ENCODE measurements at places on chromosomes 5 and 9.

DNA sequence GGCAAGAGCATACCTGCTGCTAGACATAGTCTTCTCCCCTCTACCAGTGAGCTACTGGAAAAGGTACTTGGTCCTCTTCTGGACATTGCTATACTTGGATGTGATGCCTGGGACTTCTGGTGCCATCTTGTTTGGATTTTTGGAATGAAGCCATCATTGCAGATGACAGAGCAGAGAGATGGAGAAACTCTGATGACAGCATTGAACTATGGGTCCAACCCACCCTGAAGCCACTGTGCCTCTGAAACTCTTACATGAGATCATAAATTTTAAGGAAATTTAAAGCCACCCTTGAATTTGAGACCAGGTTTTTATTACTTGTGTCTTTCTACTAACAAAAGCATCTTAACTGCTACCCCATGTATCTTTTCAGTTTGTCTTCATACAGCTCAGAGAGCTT lies 151.1 kb upstream of the SMIM23 start:
- DNase-seq, result no peak

- DNase-seq, result no peak
Measured at GRCh38 chr5:100131161-100131560, 404.0 kb upstream of the FAM174A start.

GRCh38 chr5:74409166-74409706 lies 231.3 kb downstream of the ENC1 start:
- DNase-seq, result no peak

GRCh38 chr9:136560586-136560985 lies 14.7 kb upstream of the NOTCH1 start:
- no peak for DNase-seq

- no peak for DNase-seq
Measured at GRCh38 chr5:180304431-180305375, 12.8 kb upstream of the MAPK9 start.

GRCh38 chr5:117271656-117272055 lies 697.0 kb upstream of the SEMA6A start:
- no peak for DNase-seq

DNA sequence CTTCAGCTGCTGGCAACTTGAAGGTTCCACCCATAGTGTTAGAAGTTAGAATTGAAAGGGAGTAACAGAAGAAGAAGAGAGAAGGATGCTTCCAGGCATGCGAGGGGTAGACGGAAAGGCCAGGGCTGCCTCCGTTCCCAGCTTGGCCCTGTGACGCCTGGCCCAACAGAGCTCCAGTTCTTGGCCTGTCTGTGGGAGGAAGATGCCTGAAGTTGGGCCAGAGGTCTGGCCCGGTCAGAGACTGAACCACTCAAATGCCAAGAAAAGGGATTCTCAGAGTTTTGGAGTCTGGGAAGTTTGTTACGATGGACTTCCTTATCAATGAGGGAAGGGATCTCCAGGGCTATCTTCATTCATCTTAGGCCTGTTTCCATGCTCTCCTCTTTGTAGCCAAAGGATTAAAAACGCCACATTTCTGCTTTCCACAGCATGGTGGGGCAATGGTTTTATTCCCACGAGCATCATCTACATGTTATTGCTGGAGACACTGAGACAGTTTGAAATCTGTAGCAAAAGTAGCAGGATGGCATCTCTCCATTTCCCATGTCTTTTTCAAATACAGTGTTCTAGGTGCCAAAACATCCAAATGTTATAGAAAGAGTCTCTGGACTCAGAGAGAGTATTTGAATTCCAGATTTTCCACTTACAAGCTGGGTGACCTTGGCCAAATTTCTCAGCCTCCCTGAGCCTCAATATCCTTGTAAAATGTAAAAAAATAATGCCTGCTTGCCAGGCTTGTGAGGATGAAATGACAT lies 65.4 kb upstream of the ANKRD55 start:
- no peak for DNase-seq

GRCh38 chr5:32277798-32278197 lies 34.9 kb downstream of the MTMR12 start:
- DNase-seq, result no peak

DNA sequence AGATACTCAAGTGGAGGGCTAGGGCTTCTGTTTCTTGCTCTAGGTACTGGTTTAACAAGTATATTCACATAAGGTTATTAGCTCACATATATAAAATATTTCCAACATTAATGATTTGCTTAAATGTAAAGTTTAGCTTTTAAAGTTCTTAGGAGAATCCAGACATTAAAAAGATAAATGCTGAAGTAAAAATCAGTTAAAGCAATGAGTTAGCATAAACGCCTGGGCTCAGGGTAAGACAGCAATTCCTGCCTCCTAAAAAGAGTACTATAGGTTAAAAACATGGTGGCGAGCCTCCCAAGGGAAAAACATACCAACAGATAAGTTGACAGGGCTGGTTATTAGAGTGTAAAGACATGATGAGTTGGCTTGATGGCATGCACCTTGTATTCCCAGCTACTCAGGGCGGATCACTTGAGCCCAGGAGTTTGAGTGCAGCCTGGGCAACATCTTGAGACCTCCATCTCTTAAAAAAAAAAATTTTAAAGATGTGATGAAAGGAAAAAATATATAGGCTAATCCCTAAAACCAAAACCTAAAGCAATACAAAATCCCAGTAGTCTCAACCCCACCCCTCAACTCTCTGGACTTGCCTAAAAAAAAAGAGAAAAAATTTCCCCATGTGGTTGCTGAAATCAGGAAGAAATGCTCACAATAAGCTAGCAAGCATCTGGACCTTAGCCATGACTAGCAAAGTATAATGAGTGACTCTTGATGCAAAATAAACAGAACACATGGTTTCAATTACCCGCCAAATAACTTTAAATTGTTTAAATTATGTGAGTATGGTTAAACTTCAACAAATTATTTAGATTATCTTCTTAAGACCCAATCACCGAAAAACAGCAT lies 3.6 kb downstream of the GOLPH3 start:
- DNase-seq, result no peak

DNA sequence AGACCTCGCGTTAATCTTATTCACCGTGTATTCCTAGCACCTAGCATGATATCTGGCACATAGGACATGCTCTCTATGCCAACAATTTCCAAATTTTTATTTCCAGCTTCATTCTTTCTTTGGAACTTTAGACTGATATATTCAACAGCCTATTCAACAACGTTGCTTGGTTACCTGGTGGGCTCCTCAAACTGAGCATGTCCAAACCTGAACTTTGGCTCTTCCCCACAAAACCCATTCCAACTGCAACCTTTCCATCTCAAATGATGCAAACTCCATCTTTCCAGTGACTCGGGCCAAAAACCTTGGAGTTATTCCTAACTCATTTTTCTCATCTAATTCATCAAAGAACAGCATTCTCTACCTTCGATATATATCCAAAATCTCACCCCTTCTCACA lies 525.2 kb downstream of the AGTPBP1 start:
- no peak for DNase-seq

Measured in right kidney (tissue), 9 donors.